H4 (cell line): ENCODE measurements at places on chromosomes 1 and 21. TPM values are rescaled to one million over a fixed set of nuclear protein-coding genes. Genes with fewer than 3 reads are reported as not detected.

Gene CASZ1
- 0.17 TPM in 1 of 2 replicates, not detected in the other for total RNA-seq

GRCh38 chr1:197773856-197774255 is 1.4 kb downstream of the DENND1B start:
- no peak for DNase-seq

DNA sequence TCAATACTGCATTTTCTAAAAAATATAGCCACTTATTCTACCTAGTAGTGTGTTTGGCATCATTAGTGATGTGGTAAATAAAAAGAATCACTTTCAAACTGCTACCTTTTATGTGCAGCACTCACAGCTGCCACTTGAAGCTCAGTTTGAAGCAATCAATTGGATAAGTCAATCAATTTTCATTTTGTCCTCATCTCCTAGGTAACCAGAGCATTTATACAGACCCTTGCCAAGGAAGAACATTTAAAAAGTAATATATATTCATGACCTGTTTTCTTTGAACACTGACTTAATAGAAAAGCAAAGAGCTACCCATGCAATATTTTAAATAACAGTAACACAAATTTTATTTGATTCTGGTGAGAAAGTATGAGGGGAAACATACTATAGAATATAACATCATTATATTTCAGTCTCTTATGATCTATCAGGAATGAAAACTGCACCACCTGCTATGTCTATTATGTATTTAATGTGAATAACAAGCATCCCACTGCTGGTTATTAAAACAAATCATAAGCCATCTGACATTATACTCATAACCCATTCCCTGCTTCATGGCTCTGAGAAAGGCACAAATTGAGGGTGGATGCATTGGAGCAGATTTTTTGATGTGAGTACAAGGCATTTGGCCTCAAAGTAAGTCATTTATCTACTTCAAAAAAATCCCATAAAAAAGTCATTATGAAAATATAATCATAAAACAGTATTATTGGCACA is 168.4 kb upstream of the C21orf91 start:
- DNase-seq = no peak

DNA sequence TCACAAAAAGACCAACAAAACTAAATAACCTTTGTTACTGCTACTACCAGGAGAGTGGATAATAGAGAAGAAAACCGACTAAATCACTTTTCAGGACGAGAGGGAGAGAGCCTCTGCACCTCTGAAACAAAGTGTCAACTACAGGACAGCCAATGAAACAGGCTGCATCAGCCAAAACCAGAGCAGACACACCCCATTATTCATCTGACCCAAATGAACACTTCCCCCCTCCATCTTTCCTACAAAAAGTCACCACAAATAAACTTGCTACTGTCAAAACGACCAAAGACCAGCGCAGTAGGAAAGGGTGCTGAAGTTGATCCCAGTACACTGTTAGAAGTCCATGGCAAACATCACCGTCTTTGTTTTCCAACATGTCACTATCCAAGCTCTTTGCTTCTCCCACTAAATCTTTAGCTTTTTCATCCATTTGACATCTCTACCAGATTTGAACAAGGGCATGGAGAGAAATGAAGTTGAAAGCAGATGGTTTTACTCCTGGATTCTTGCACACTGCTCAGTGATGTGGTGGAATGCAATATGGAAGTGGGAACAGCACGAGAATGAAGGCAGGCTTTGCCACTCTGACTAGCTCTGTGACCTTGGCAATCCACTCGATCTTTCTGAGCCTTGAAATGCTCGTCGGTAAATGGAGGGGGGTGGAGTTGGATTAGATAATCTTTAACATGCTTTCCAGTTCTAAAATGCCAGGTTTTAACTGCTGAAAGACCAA is 20.5 kb downstream of the DSTYK start:
- no peak for DNase-seq
